ENCODE measurements at places on chromosomes 4 and X.

GRCh38 chr4:149790172-149790907, 25.3 kb downstream of the IQCM start:
- no peak for DNase-seq

- DNase-seq, result no peak
These were observed 4.3 kb downstream of the MAB21L2 start for GRCh38 chr4:150586162-150586810.

DNA sequence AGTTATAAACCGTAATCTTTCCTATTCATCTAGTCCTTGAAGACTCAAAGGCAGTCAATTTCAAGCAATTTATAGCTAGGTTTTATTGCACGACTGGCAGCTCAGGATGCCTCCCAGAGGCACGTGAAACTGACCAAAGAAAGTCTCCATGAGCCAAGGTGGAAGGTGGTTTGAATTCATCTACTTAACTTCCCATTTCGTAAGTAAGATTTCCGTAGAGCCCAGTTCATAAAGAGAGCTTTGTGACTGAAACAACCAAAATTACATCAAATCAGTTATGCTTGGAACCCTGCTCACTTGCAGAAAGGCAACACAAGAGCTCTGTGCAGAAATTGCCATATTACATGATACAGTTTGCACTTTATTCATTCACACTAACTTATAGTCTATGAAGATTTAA, 556.0 kb downstream of the TRIML1 start:
- DNase-seq, result no peak

DNA sequence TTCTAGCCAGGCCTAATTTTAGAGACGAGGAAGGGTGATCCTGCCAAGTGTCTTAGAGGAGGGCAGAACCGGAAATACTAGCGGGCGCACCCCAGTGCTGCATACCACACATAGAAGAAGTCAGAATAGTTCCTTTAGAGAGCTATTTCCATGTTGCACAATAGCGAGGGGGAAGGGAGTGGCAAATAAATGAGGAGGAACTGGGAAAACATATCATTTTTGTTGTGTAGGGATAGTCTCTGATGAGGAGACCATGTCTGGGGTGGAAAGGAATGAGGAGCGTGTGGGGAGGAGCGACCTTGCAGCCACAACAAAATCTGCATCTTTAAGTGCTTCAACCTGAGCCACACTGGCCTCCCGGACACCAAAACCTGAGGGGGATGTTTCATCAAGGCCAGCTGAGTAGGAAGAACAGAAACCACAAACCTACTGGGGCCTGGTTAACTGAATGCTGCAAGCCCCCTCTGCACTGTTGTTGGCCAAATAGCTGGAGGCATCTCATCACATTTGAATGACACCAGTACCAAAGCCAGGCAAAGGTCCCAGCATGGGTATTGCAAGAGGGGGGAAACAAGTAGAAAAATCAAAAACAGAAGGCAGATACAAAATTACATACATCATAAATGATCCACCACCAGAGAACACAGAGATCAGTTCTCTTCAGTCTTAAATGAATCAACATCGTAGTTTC, 26.7 kb upstream of the C1QTNF7 start:
- DNase-seq, result peak; percentile 33
